ENCODE measurements at places on chromosomes 3 and 15.

DNA sequence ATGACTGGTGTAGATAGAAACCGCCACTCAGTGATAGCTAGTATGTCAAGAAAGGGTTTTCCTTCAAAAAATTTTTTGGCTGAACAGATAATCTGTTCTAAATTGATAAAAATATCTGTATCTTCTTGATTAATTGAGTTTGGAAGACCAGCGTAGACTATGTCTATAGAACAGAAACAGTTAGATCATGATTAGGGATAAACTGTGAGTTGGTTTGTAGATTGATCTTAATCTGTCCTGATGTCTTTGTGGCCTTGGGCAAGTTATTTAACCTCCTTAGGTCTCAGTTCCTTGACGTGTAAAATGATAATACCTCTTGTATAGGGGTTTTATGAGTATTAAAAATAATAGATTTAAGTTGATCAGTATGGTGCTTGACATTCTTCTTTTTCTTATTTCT, 4.7 kb downstream of the NFKBIZ start:
- no peak for DNase-seq

DNA sequence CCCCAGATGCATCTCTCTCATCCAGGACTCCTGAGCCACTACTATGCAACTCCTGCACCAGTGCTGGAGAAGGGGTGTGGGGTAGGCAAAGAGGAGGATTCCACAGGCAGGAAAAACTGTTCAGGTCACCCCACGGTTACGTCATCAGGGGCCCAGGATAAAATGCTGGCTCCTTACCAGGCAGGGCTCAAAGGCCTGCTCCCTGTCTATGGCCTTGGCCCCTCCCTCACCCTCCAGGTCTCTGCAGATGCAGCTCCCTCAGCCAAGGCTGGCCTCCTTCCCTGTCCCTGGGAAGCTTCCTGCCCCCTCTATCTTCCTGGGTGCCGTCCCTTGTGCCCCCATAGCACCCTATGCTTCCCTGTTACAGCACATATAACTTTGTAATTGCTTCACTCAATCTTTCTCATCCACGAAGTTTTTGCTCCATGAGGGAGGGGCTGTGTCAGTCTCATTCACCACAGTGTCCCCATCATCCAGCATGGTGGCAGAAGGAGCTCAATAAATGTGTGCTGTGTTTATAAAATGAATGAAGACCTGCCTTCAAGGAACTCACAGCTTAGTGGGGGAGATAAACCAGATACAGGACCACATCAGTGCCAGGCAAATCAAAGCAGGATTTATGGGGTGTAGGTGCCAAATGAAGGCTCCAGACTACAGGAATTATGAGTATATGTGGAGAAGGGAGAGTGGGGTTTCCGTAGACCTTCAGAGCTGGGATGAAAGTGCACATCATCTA, 18.6 kb downstream of the KBTBD13 start:
- no peak for DNase-seq

DNA sequence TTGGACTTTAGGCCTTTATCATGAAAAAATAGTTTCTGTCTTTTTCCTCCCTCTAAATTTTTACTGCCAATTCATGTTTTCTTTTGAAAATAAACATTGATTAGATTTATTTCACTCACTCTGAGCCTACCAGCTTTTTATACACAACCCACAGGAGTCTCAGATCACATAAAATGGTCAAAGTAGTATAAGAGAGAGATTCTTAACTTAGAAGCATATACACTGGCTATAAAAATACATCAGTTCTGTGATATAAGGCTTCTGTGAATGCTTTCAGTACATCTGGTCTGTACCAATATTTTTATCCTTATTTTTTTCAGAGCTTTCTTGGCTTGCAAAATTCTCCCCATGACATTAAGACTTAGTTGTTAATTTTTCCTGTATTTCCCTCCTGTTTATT, 117.0 kb upstream of the PTX3 start:
- no peak for DNase-seq

GRCh38 chr15:71541746-71542145, 268.6 kb upstream of the NR2E3 start:
- no peak for DNase-seq

GRCh38 chr3:187788984-187789857, 44.0 kb upstream of the BCL6 start:
- DNase-seq = no peak

DNA sequence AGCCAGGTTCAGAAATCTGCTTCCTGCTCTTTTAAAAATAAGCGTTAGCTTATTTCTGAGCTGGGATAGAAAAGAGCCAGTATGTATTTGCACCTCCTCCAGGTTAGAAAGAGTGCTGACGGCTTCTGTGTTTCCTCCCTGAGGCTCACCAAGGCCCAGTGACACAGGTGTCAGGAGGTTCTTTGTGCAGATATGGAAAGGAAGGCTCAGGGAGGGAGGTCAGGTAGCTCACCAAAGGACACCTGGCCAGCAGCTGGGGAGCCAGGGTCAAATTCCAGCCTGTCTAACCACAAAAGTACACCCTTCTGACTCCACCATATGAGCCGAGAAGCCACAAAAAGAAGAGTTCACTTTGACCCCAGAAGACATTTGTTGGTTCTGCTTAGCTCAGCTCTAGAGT, 201.0 kb upstream of the WNT5A start:
- DNase-seq = no peak

DNA sequence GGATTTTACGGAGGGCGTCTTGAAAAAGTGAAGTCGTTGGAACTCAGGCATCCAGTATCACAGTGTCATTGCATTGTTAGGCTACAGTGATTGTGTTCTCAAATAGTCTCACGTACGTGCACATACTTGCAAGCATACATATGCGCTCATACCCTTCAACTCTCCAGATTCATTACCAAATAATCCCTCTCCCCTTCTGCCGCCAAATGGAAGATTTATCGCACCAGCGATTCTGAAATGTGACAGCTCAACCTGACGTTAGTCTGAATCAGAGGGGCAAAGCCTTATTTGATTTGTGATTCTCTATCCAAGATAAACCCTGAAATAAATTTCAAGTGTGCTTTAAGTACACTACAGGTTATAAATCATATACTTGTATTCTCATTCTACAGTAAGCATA, 119.4 kb downstream of the GADL1 start:
- DNase-seq = no peak

GRCh38 chr3:184583578-184584451, 22.2 kb downstream of the EPHB3 start:
- no peak for DNase-seq

DNA sequence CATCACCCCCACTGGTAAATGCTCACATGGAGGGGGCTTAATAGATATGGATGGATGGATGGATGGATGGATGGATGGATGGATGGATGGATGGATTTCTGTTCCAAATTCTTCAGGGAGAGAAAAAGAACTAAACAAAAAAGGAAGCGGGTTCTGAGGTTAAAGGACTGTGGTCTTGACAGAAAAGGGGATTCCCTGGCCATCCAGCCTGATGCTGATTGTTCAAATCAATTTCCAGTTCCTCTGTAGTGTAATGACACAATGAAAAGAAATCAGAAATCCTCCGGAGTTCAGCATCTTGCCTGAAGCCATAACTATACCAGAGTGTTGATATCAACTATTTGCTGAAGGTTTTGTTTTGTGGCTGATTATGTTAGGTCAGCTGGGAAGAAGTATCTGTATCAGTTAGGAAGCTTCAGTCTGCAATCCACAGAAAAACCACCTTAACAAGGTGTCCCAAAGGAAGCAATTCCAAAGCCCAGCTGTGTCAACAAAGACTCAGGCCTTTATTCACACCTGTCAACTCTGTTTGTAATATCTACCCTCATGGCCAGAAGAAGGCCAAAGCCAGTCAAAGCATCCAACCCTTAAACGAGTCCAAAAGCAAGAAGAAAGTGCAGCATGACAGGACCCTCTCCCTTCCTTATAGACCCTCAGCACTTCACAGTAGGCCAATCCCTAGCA, 24.5 kb upstream of the RASA2 start:
- DNase-seq = no peak

- DNase-seq = peak; percentile 45
Observed at GRCh38 chr15:65638681-65639089, 16.9 kb downstream of the SLC24A1 start.

- no peak for DNase-seq
Observed at GRCh38 chr3:139472380-139473010, 3.8 kb downstream of the RBP2 start.

DNA sequence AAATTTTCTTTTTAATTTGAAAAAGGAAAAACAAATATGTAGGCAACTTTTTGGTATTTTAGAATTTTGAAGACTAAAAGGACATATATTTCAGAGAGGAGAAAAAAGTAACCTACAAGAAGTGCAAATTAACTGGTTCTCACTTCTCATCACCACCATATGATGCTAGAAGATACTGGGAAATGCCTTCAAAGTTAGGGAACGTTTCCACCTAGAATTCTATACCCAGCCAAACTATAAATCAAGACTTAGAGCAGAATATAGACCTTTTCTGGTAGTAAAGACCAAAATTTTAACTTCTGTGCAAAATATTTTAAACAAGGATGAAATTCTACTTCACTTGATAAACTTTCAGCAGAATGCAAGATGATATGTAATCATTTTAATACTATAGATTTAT, 112.3 kb upstream of the PHLDB2 start:
- no peak for DNase-seq

DNA sequence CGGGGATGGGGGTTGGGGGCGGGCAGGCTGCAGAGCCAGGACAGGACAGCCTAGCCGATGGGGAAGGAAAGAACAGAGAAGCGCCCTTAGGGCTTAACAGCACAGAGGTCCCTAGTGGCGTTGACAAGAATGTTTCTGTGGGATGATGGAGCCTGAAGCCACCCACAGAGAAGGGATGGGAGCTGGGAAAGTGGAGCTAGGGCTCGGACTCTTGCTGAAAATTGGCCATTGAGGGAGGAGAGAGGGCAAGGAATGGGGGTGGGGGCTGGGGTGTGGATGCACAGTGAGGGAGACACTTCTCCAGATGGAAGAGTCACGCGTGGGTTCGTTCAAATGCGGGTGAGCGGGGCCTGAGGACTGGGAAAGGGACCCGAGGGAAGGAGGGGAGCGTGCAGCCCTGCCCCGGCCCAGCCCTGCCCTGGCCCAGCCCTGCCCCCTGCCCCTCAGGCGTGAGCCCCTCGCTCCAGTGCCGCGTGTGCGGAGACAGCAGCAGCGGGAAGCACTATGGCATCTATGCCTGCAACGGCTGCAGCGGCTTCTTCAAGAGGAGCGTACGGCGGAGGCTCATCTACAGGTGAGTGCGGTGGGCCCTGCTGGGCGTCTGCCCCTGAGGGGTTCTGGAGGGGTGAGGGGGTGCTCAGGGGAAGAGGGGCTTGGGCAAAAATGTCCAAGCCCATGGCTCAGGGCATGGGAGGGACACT, 832 bp downstream of the NR2E3 start:
- DNase-seq = no peak

GRCh38 chr15:50261981-50262380, 3.5 kb downstream of the HDC start:
- peak; percentile 6 for DNase-seq

DNA sequence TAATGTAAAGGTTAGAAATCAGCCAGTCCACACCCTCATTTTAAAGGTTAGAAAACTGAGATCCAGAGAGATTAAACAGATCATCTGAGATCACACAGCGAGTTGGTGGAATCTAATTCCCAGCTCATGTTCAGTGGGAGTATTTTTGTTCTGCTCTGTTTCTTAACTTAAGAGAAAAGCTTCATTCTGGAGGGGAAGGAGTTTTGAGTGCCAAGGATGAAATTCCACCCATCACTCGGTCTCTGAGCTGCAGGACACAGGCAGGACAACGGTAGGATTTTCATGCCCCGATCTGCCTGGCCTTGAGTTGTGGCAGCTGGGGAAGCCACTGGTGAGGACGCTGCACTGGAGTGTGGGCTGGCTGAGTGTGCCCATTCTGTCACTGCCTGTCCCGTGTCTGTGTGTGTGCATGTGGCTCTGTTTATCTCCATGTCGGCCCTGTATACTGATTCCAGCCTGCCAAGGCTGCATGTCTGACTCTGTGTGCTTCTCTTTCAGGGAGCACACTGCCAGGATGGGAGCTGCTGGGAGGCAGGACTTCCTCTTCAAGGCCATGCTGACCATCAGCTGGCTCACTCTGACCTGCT, 94.3 kb downstream of the CEMIP start:
- DNase-seq = no peak

DNA sequence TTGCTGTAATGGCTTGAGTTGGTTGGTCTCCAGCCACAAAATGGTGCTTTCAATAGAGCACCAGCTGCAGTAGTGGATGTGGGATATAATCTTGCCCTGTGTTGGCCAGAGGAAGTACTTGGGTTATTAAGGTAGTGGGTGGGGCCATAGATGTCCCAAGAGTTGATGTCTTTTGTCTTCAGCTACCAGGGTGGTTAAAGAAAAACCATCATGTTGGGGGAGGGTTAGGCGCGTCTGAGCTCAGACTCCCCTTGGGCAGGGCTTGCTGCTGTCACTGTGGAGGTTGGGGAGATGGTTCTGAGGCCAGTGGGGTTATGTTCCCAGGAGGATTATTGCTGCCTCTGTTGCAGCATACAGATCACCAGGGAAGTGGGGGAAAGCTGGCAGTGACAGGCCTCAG, 46.9 kb upstream of the GADL1 start:
- DNase-seq = no peak

DNA sequence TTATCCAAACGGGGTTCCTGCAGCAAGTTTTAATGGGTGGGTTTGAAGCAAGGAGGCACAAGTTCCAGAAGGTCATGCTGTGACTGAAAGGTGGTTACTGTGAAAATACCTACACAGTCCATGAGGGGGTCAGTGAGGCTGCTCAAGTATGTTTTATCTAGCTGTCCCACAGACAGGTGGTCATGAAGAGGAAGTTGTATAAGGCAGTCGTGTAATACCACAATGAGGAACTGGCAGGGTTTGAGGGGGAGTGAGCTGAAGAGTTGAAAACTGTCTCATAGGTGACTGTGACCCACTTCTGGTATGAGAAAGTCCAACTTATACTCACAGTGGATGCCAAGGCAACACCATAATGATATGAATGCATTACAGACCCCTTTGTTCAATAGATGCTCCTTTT, 856.8 kb downstream of the OTOL1 start:
- peak; percentile 50 for DNase-seq

DNA sequence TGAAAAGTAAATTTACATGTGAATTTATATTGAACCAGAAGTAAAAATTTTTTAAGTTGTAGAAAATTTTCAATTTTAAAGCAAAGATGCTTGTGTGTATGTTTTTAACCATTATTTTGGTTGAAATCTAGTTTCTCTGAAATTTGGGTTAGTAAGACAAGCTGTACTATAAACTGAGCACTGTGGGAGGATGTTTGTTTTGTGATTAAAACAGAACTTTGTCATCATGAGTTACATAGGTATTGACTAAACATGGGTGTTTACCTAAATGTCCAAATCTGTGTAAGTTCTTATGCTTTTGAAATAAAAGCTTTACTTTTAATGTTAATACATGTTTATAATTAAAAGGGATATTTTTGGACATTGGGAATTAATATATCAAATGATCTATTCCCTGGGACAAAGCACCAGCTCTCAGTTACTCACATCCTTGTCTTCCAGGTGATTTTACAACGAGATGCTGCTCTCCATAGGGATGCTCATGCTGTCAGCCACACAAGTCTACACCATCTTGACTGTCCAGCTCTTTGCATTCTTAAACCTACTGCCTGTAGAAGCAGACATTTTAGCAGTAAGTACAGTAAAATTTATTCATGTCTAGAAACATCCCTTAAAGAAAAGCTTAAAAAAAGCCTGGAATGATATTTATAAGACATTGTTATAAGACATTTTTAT, 32.7 kb downstream of the RNF13 start:
- no peak for DNase-seq

- DNase-seq = no peak
Observed at GRCh38 chr3:3053974-3054373, 56.2 kb downstream of the IL5RA start.

- no peak for DNase-seq
Observed at GRCh38 chr3:94996743-94997142, 933.9 kb downstream of the NSUN3 start.

- DNase-seq = no peak
Observed at GRCh38 chr15:83955806-83956265, 279.7 kb upstream of the GOLGA6L4 start.

Measured in GF-D8 (cell line).